ENCODE measurements at places on chromosomes 12 and 14.

- no peak for DNase-seq
These were observed 18.2 kb downstream of the RPAP3 start for GRCh38 chr12:47687636-47688035.

DNA sequence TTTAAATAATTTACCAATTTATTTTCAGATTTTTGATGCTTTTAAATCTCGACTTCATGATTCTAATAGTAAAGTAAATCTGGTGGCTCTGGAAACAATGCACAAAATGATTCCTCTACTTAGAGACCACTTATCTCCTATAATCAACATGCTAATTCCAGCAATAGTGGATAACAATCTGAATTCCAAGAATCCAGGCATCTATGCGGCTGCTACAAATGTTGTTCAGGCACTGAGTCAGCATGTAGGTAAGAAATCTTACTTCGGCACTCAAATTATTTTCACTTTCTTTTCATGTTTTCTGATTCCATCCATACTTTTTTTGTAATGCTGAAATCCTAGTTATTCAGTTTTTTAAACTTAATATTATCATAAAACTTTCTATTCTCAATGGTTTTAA is 15.5 kb upstream of the PRPF39 start:
- no peak for DNase-seq

DNA sequence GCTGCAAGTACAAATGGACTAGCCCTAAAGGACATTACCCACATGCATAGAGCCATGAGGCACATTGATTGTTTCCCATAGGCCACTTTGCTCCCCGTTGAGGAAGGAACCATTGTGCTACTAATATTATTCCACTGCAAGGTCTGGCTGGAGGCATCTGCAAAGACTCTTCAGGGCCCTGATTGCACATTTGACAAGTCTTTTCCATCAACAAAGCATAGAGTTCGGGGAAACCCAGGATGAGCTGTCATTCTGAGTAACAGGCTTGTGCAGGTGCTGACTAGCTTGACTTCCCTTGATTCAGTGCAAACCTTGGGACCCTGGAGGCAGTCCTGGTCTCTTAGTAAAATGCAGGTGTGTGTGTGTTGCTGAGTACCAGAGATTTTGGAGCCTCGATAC is 73.8 kb downstream of the SUSD6 start:
- no peak for DNase-seq

GRCh38 chr14:24699052-24699451 is 65.1 kb upstream of the GZMB start:
- no peak for DNase-seq

DNA sequence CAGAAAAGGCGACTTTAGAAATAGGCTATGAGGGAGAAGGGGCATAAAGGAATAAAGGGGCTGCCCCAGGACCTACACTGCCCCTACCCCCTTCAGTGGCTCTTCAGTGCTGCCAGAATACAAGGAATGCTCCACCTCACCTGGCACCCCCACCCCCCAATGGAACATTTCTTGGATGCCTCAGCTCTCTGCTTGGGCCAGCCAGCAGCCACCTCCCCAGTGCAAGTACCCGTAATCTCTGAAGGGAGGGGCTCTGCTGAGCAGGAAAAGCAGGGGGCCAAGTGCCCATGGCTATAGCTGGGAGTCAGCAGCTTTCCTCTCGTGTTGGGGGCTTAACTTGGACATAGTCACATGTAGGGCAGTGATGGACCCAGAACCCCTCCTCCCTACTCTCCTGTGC is 33.3 kb downstream of the BAZ2A start:
- DNase-seq = no peak

Data from NCI-H2029 treated with DMSO at 0.1 percent for 48 hours (cell line).